ENCODE measurements at places on chromosomes 12 and 14.

- no peak for DNase-seq
These were observed 329.2 kb upstream of the KITLG start for GRCh38 chr12:88909510-88909909.

DNA sequence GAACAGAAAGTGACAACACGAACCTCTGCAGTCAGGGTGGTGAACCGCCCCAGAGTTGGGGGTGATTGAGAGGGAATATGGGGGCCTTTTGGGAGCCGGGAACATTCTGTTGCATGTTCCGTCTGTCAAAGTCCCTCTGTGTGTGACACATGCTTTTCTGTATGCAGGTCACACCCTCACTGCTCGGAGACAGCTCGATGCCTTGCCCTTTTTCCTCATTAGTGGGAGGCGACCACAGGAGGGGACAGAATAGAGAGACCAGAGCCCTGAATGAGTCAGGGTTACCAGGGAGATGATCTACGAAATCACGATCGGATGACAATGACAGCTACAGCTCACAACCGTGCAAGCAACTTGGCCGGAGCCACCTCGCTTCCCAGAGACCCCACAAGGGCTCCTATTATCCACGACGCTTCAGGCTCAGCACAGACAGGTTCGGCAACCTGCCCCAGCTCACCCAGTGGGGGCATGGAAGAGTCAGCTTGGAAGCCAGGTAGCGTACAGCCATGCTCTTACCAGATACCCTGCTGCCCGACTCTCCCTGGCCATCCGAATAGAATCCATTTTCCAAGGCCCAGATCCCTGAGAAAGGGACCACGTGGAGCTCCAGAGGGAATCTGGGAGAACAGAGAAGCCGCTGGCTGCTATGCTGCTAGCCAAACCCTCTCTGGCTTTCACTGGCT is 38.8 kb downstream of the TESC start:
- DNase-seq = no peak

DNA sequence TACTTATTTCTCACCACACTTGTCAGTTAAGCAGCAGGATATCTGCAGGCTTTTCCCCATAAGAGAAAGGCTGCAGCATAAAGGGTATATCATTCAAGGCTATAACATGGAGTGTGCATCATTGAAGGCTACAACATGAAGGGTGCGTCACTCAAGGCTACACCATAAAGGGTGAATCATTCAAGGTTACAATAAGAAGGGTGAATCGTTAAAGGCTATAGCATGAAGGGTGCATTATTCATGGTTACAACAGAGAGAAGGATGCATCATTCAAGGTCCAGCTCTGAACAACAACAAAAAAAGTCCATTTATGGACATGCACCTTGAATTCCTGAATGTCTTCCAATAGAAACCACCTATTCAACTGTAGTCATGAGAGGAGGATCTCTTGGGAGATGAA is 32.8 kb upstream of the LUM start:
- no peak for DNase-seq

GRCh38 chr12:57086493-57087009 is 2.4 kb upstream of the NAB2 start:
- DNase-seq = peak; percentile 67

- DNase-seq = no peak
These were observed 31.5 kb downstream of the NUMB start for GRCh38 chr14:73426877-73427276.

GRCh38 chr14:95480887-95481226 is 35.6 kb downstream of the SYNE3 start:
- no peak for DNase-seq

DNA sequence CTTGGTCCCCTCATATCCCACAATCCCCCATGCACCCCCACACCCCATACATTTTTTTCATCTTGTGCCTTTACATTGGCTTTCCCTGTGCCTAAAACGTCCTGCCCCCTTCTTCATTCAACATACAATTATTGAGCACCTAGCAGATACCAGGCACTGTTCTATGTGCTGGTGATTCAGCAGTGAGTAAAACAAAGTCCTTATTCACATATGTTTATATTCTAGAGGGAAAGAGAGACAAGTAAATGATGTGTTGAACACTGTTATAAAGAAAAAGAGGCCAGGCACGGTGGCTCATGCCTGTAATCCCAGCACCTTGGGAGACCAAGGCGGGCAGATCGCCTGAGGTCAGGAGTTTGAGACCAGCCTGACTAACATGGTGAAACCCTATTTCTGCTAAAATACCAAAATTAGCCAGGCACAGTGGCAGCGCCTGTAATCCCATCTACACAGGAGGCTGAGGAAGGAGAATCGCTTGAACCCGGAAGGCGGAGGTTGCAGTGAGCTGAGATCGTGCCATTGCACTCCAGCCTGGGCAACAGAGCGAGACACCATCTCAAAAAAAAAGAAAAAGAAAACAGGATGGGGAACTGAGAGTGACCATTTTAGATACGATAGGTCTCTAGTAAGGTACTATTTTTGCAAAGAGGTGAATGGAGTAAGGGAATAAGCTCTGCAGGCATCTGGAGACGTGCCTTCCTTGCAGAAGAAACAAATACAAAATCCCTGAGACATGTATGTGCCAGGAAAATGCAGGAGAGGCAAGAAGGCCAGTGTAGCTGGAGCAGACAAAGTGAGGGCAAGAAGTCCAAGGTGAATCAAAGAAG is 12.2 kb downstream of the SLC7A7 start:
- no peak for DNase-seq

DNA sequence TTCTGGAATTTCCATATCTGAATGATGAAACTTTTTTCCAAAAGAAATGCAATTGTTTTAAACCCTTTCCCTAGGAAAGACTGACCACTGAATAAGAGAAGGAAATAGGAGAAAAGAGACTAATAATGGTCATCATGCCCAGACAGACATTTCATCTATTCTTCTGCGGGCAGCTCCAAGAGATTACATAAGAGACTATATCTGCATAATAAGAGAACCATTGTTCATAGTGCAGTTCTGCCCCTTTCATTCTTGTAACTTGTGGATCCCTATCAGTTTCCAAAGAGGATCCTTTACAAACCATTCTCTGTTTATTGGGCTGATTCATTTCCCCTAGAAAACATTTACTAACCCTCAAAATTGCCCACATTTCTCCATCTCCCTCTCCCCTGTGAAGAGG is 197.8 kb downstream of the FSCB start:
- DNase-seq = no peak

DNA sequence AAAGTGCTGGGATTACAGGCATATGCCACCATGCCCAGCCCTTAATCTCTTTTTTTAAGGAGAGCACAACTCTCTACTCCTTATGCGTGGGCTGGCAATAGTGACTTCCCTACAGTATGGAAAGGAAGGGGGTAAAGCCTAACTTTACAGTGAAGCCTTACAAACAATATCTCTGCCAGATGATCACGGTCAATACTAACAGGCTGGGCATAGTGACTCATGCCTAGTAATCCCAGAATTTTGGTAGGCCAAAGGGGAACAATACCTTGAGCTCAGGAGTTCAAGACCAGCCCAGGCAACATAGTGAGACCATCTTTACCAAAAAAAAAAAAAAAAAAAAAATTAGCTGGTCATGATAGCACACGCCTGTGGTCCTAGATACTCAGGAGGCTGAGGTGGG is 5.6 kb downstream of the PYM1 start:
- no peak for DNase-seq

DNA sequence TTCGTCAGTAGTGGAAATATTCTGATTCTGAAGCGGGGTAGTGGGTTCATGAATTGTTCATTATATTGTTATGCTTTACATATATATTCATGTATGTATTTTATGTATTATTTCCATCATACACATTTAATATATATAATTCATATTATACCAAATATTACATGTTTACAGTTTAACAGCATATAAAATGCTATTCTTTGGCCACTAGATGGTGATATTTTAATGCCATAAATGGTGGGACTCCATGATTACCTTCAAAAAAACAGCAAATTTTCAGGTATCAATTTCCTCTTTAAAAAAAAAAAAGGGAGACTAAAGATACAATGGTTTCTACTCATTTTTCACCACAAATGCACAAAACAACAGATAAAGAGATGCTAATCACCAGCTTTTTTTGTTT is 41.0 kb downstream of the BDKRB1 start:
- no peak for DNase-seq

DNA sequence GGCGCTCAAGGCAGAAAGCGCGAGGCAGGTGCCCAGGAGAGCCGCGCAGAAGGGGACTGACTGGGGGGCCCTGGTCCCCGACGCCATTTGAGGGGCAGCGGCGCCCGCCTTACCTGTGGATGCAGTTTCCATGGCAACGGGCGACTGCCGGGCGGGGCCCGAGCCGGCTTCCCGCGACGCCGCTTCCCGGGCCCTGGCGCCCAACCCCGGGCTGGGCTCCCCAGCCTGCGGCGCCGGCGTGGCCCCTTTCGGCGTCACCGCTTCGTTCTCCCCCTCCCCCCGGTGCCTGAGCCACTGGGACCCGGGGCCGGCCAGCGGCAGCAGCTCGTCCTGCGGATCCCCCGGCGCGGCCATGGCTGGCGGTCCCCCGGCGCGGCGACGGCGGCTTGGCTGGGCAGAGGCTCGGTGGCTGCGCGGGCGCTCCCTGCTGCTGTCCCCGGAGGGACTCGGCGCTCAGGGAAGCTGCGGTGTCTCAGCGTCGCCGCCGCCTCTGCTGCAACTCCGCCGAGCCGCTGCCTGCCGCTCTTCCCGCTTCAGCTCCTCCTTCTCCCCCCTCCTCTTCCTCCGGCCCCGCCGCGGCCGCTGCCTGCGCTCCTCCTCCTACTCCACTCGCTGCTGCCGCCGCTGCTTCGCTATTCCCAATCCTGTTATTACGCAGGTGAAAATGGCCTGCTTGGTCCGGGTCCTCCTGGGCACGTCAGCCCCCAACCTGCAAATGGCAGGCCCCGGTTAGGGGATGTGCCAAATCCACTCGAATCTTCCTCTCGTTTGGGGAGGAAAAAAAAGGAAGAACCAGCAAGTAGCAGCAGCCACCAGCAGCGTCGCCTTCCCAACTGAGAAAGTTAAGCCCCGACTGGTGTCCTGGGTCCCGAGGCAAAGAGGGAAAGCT is at the start of gene RTN1:
Gene RTN1 (minus strand): TSS at position 500 of the 889 bp plus-strand sequence. CDS start 146 bp downstream, at position 354.
- peak; percentile 42 for DNase-seq

GRCh38 chr12:117387832-117388231 is 26.4 kb upstream of the NOS1 start:
- no peak for DNase-seq

DNA sequence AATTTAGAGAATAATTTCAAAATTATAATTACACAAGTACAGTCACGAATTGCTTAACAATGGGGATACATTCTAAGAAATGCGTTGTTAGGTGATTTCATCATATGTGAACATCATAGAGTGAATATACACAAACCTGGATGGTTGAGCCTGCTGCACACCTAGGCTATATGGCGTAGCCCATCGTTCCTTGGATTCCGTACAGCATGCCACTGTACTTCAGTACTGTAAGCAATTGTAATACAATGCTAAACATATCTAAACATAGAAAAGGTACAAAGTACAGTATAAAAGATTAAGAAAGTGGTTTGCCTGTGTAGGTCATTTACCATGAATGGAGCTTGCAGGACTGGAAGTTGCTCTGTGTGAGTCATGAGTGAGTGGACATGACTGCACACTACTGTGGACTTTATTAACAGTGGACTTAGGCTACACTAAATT is 286.2 kb downstream of the CACNA1C start:
- no peak for DNase-seq

DNA sequence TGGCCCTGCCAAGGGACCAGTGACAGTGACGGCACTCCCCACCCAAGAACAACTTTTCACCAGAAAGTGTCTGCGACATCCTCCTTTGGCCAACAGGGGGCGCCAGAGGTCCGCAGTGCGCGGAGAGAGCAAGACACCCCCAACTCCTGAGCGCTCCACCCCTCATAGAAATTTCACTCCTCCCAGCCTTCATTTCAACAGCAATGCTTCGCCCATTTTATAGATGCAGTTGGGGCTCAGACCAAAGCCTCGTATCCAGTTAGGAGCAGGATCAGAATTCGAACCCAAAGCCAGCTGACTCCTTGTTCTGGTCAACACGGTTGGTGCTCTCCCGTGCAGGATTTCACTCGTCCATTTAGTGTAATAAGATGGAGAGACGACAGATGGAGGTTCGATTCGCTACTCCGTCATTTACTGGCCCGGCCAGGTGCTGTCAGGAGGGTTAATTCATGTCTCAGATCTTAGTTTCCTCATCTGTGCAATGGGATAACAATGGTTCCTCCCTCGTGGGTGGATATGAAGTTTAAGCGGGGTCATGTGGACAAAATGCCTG is 2.4 kb upstream of the POP5 start:
- peak; percentile 82 for DNase-seq

DNA sequence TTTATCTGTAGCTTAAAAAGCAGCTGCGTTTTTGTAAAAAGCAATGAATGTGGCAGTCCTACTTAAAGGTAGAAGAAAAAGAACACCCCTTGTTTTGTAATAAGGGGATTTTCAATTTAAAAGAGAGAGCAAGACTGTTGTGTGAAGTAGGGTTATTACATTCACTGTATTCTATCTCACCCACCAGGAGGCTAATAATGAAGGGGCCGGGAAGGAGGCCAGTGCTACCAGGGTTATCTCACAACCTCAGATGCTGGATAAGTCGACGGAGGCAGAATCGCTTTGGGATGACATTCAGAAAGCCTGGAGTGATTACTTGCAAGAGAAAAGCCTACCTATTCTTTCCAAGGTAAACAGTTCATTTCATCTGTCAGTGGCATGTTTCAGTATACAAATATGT is 97.7 kb downstream of the RMST start:
- DNase-seq = no peak

DNA sequence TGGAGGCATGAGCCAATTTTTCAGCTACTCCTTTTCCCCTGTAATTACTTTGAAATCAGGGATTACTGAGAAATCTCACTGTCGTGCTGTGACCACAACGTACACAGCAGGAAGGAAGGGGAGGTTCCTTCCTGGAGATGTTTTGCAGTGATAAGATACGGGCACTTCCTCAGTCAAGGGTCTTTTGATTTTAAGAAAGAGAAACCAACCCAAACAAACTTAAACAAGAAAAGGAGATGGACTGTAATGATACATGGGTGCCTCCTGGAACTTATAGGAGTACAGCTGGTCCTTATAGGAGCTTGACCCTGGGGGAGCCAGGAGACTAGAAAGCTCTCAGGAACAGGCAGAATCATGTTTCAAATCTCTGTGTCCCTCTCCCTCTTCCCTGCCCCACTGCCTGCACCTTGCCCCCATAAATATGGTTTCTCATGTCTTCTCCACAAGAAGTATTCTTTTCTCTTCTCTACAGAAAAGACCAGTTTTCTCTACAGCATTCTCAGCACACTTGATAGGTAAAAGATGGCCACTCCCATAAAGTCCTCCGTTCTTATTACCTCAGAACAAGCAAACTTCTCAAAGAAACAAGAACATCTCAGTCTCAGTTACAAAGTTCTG is 281.1 kb upstream of the AMIGO2 start:
- no peak for DNase-seq

All from AG08396 (cell line).